ENCODE measurements at places on chromosomes 4 and X.

GRCh38 chr4:55251342-55251741, 94.7 kb upstream of the SRD5A3 start:
- DNase-seq: peak; percentile 7

- no peak for DNase-seq
These were observed 61.4 kb downstream of the HTRA3 start for GRCh38 chr4:8330821-8331574.

GRCh38 chr4:76803522-76803921, 94.4 kb downstream of the SOWAHB start:
- peak; percentile 91 for DNase-seq

DNA sequence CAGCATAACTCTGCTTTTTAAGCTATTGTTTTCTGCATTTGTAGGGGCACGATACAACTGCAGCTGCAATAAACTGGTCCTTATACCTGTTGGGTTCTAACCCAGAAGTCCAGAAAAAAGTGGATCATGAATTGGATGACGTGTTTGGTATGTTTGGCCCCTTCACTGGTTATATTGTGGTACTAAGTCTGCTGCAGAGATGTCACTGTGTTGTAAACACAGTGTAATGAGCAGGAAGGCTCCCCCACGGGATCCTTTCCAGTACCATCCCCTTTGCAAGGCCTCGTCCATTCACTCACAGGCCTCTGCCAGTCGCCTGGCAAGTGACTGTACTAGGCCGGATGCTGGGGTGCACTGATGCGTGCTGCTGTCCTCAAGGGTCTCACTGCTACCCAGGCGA, 13.8 kb downstream of the CYP4V2 start:
- DNase-seq: no peak

GRCh38 chrX:108036298-108036973, 8.4 kb upstream of the VSIG1 start:
- peak; percentile 90 for DNase-seq

GRCh38 chr4:148730082-148730640, 287.9 kb upstream of the NR3C2 start:
- DNase-seq: no peak

Measured in iris pigment epithelial cell (primary cell).